Stimulated activated naive CD4-positive, alpha-beta T cell treated with Interleukin-2 at 50 U/mL for 16 hours (primary cell): ENCODE measurements at places on chromosomes 13 and 19.

DNA sequence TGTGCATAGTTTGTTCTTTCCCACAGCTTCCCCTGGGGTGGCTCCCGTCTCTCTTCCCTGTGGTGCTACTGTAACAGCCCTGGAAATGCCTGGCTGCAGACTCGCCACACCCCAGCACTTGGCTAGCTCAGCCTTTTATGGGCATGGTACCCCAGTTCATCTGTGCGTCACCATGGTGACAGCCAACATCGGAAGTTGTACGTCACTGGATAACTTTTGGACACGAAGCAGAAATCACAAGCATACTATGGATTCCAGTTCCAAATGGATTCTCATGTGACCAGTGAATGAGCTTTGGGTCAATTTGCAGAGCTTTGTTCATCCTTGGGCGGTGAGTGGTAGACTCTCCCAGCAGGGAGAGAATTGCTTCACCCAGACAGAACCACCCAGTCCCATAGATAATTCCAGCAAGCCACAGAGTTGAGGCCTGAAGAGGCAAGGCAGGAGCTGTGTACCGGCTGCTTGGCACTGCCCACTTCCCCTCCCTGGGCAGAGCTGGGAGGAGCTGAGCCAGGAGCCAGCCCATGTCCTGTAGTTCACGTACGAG is 54.4 kb downstream of the COL4A2 start:
- DNase-seq, result no peak

DNA sequence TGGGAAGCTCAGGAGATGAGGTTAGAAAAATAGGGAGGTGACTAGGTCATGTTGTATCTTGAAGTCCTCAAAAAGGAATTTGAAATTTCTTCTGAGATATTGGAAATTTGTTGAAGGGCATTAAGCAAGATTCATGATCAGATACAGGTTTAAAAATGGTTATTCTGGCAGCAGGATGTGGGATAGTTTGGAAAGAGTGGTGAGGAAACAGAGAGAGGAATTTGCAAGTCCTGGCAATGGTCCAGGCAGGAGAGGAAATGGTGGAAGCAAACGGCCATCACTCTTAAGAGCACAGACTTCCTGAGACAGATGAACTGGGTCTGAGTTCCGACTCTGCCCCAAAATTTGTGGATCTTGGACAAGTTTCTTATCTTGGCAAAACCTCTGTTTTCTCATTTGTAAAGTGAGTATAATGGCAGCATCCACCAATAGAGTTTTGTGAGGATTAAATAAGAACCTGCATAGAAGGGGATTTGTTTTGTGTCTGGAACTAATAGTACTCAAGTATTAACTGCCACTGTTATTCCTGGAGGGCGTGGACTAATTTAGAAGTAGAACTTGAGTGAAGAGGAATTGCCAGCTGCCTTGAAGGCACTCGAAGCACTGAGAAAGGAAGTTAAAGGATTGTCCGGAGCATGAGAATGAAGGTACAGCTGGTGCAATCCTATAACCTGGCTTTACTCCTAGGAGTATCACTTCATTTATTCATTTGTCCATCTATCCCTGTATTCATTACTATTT is 99.6 kb downstream of the CCNA1 start:
- no peak for DNase-seq

- no peak for DNase-seq
Observed at GRCh38 chr13:76023652-76024051, 387.5 kb downstream of the LMO7 start.

DNA sequence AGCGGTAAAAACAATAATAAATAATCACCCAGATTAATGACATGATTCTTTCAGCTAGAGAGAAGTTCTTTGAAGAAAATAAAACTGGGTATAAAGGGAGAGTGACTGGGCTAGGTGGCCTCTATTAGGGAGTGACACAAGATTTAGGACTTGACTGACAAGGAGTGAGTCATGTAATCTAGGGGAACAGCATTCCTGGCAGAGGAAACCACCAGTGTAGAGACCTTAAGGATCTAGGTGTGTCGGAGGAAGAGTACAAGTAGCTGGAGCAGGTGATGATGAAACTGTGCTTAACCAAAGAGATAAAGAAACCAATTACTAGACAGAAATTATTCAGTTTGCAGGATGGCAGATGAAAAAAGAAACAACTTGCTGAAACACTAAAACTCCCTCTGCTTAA is 248.0 kb downstream of the RFC3 start:
- no peak for DNase-seq

DNA sequence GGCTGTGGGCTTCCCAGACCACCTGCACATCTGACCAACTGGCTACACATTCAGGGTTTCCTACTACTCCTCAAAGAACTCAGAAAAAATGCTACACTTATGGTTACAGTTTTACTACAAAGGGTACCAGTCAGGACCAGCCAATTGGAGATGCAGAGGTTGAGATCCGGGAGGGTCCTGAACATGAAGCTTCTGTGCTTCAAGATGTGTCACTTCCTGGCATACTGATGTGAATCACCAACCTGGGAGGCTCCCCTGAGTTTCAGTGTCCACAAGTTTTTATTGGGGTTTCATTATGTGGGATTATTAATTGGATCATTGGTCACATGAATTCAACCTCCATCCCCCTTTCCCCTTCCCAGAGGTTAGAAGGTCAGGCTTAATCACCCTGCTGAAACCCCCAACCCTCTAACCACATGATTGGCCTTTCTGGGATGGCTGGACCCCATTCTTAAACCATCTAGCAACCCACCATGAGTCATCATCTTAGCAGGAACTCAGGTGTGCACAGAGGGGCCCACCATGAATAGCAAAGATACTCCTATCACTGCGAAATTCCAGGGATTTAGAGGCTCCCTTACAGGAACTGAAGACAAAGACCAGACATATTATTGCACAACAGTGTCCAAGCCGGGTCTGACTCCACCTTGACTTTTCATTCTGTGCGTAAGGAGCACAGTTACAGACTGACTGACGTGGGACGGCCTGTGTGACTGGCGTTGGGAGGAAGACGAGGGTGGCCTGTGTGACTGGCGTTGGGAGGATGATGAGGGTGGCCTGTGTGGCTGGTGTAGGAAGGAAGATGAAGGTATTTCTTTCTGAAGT is 90.7 kb downstream of the ATP8A2 start:
- no peak for DNase-seq

DNA sequence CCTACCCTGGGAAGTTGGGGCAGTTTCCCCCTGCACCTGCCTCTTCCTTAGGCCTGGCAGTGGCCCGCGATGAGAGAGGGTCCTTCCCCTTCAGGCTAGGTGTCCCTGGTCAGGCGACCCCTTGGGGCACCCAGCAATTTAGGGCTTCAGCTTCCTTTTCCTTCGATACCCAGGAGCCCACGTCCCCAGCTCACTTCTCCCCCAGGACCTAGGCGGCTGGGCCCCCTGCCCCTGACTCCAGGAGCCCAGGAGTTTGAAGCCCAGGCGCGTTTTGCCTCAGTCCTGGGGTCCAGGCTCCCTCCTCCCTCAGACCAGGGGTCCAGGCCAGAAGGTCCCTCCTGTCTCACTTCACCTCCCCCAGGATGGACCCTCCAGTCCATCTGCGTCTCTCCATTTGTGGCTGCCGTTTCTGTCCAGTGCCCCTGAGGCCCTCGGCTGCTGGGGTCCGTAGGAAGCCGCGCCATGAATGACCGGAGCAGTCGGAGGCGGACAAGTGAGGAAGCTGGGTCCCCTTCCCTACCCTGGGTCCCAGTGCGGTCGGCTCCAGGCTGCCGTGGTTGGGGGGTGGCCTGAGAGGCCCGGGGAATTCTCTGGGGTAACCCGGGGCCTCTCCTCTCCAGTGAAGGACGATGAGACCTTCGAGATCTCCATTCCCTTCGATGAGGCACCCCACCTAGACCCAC is 714 bp downstream of the CCDC106 start:
- no peak for DNase-seq

GRCh38 chr19:2302319-2303210 is 5.4 kb downstream of the LINGO3 start:
- DNase-seq, result no peak

DNA sequence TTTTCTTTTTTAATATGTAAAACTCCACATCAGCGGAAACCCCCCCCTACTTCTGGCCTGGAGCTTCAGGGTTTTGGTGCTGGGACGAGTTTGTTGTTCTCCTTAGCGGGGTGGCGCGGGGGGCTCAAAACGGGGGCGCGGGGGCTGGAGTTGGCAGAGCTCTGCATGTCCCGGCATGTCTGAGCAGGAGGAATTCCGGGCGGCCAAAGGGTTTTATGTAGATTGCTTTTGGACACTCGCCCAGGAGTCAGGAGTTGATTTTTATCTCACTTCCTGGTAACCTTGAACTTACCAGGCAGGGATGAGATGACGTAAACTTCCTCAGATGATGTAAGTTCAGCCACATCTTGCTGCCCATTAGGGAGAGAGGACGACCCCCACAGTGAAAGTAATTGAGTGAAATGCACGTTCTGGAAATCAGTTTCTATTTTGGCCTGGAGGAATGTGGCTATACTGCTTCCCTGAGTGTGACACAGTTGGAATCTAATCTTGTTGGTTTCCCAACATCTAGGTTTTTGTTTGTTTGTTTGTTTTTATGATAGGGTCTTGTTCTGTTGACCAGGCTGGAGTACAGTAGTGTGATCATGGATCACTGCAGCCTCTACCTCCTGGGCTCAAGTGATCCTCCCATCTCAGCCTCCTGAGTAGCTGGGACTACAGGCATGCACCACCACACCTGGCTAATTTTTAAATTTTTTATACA is 21.0 kb upstream of the GDF15 start:
- no peak for DNase-seq

DNA sequence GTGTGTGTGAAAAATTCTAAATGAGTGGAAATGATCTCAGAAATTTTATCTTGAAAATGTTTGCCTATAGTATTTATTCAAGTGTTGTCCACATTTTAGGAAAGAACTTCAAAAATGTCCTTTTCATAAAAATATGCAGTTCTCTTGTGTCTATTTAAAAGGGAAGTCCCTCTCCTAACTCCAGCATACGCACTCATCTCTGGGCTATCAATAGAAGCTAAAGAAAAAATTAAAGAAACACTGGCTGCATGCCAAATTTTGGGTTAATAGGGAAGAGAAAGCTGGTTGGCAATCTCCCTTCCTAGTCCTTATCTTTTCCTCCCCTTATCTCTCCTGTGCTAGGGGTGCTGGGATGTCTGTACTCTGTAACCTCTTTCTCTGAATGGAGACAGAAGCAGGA is 313.3 kb downstream of the ENOX1 start:
- DNase-seq, result no peak

DNA sequence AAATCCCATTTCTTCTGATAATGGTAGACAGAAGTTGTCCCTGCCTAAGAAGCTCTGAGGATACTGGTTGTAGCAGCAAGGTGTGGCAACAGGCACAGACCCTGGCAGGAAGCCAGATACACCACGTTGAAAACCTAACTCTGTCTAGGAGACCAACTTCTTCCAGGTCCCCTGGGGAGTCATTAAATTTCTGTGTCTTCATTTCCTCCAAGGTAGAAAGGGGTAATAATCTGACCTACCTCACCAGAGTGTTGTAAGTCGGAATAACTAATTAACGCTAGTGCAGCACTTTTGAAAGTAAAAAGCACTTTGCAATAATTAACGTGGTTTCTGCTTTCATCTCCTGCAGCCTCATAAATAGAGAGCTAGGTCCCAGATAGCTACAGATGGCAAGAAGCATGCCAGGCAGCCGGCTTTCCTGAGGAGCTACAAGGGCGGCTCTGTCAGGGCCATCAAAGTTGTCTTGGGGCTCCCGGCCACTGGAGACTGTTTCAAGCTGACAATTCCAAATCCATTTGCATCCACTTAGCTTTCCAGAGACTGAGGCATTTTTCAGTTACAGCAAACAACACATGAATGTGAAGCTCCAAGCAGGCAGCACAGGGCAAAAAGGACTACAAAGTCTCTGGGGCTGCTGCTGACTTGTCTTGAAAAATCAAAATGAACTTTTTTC is 176.2 kb downstream of the FOXO1 start:
- DNase-seq, result peak; percentile 17

GRCh38 chr13:32555613-32556012 is 17.0 kb upstream of the N4BP2L2 start:
- no peak for DNase-seq

DNA sequence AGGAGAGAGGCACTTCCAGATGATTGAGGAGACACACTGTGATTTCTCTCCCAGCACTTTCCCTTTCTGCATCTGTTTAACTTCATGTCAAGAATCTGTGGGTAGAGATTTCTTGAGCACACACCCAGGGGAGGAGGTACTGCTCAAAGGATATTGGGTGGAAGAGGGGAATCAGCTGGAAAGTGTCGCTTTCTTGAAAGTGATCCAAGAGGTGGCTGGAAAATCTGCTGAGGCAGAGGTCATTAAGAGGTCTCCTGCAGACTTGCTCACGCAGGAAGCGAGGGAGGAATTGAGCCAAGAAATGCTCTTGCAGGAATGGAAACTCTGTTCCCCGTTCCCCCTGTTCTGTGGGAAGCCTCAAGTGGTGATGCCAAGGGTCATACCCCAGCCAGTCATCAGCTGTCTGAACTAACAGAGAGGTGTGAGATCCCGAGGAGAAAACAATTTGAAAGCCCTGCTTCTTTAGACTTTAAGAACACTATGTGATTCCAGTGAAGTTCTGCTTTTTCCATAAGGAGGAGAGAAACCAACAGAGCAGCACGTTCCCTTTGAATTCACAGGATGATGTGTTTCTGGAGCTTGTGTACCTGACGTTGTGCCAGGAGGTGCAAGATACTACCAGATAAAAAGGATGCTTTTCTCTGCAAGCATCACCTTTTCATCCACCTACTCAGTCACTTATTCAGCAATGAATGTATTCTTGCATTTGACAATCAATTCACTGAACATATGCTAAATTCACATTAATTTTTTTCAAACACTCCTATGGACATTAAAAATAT is 163.4 kb upstream of the GPR12 start:
- DNase-seq, result no peak

DNA sequence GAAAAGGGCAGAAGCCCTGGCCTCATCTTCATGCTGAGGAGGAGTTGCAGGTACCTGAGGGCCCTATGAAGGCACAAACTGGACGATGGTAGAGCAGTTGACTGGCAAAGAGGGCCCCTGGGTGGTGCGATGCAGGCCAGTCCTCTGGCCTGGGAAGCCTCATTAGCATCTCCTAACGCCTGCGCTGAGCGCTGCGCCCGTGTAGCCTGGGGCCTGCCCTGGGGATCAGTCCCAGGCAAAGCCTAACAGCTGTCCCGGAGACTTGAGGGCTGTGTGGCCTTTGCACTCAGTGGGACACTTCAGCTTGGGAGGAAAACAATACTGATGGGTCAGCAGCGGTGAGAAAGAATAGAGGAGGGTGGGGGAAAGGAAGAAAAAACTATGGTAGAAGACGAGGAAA is 187.7 kb downstream of the RAP2A start:
- DNase-seq, result no peak

GRCh38 chr13:96581741-96582140 is 412.5 kb downstream of the OXGR1 start:
- no peak for DNase-seq

GRCh38 chr13:40992678-40993518 is 26.2 kb downstream of the ELF1 start:
- DNase-seq, result no peak

DNA sequence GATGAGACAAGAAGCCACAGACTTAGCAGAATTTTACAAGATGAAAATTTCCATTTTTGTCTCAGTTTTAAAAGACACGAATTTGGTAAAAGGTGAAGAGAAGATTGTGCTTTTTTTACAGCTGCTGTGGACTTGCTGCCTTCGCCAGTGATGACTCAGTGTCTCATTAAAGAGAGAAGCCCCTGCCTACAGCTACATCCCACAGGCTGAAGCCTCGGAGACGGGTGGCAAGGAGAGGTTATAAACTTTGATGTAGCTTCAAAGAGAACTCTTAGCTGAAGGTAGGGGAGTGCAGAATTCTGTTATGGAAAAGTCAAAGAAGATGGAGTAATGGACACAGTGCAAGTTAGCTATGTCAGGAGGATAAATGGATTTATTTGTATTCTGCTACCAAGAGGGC is 683.4 kb upstream of the ARGLU1 start:
- no peak for DNase-seq
